ENCODE measurements at places on chromosomes 16 and 17.
A peak's percentile ranks its signal among the peaks of the same experiment; 100 is the strongest.

GRCh38 chr17:21275579-21276263 is 8.8 kb upstream of the MAP2K3 start:
- DNase-seq: peak; percentile 89

DNA sequence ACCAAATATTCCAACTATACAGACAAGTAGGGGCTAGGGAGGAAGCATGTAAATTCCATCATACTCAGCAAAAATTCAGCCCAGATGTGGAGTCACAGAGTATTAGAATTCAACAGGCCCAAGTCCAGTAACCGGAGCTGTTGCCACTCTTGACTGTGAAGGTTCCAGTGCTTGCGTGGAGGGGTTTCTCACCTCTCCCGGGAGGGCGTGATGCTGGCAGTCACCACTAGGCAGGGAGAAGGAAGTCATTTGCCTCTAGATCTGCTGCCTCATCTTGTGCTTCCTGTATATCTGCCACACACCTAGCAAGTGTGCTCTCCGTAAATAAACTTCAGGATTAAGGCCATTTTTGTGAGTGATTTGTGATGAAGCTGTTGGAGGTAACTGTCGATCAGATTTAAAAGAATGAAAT is 1.0 kb upstream of the CKLF start:
- peak; percentile 48 for DNase-seq

- DNase-seq: peak; percentile 65
Observed at GRCh38 chr17:4658478-4659305, 17.2 kb upstream of the ALOX15 start.

- DNase-seq: no peak
Observed at GRCh38 chr17:78474614-78475146, 96.2 kb downstream of the PGS1 start.

- DNase-seq: no peak
Observed at GRCh38 chr17:17713839-17714238, 32.6 kb downstream of the RAI1 start.

DNA sequence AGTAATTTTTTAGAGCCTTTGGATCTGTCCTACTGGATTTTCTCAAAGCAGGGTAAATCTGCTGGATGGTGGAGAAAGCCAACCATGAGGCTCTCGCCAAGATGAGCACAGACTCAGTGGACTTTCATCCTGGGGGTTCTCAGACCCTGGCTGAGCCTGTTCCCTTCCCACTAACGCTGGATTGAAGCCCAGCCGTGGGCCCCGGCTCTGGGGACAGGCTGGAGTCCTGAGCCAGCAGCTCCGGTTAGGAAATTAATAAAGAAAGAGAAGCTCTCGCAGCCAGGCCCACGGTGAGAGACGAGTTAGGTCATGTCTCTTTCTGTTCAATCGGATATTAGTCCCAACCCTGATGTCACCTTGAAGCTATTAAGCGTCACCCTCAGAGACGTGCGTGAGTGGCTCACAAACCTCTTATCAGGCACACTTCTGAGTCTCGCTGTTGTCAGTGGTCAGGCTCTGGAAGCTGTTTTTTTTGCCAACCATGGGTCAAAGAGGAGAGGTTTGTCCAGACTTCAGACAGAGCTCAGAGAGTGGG is 27.1 kb downstream of the MEOX1 start:
- DNase-seq: no peak

DNA sequence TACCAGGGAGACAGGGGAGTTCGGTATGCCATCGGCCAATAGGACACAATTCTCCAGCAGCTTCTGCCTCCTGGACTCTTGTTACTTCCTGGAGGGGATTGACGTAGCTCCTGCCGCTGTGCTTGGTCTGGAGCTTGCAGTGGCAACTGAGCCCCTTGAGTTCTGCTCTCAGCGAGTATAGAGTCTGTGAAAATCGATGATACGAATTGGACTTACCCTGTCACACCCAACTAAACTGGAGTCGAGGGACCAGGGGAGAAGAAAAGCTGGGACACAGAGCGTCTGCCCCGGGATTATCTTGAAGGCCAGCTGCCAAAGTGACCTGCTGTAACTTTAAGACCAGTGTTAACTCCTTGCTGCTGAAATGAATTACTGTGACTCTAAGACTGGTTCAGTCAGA is 22.2 kb downstream of the SEC14L1 start:
- DNase-seq: no peak

- DNase-seq: no peak
Observed at GRCh38 chr17:80780381-80781198, 211.1 kb upstream of the CHMP6 start.

- DNase-seq: peak; percentile 79
Observed at GRCh38 chr17:2259769-2260536, 43.6 kb downstream of the SMG6 start.

DNA sequence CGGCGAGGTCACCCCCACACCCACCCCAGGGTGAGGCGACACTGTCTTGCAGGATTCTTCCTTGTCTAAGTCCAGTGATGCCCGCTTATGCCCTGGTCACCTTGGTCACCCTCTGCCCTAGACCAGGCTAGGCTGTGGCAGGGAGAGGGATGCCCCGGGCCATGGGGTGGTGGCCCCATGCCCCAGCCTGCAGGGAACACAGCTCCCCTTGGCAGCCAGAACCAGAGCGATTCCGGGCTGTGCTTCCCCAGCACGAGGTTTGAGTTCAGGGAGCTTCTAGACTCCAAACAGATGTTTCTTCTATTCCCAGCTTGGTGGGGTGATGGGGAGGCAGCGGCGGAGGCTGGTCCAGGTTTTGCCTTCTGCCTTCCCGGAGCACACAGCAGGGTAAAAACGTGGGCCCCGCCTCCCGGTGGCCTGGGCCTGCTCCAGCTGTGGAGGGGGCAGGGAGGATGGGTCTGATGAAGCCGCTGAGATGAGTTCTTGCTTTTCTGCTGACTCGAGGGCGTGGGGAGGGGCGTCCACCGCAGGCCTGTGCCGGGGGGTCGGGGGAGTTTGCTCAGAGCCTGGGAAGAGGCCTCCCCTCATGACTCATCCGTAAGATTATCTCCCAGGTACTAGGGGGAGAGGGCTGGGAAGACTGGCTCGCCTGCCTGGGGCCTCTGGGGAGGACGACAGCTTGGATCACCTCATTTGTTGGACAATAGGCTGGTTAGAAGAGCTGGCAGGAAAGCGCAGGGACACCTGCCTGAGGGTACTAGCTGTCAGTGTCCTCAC is 15.4 kb downstream of the SMTNL2 start:
- DNase-seq: no peak

DNA sequence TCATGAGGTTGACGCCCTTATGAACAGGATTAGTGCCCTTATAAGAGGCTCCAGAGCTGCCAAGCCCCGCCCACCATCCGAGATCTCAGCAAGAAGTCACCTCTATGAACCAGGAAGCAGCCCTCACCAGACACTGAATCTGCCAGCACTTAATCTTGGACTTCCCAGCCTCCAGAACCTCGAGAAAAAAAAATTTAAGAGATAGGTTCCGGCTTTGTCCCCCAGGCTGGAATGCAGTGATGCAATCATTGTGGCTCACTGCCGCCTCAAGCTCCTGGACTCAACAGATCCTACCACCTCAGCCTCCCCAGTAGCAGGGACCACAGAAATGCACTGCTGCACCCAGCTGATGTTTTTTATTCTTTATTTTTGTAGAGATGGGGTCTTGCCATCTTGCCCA is 22.5 kb upstream of the ADCY9 start:
- DNase-seq: no peak
